ENCODE measurements at places on chromosomes 6 and 20.

DNA sequence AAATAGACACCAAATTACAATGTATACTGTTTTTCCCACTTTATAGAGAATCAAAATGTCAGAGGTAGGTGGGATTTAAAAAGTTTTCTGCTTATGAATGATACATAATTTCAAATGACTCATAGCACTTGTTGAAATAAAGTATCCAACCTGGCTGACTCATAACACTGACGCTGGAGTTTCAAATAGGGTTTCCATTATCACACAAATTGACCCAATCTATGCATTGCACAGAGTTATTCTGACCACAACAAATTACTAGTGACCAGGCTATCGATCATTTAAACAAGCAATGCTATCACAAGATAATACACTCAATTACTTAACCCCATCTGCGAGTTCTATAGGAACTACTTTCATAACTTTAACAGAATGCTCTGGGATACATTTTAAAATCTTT is 31.9 kb upstream of the PRELID3B start:
- DNase-seq, result no peak

- DNase-seq, result no peak
Measured at GRCh38 chr6:21808551-21809242, 215.1 kb downstream of the SOX4 start.

GRCh38 chr6:78666764-78667163 is 200.6 kb upstream of the IRAK1BP1 start:
- no peak for DNase-seq

DNA sequence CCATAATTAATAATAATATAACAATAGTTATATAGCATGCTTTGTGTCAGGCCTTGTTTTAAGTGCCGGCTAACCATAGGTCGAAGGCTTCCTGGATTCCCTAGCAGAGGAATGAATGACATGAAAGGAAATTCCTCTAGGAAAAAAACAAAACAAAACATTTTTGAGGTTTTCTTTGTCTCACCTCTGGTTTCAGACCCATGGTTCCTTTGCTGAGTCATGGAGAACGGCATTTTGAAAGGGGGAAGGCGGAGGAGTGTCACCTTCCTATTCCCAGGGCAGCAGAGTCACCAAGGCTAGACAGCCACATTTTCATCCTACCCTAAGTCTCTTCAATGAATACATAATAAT is 25.3 kb upstream of the CCND3 start:
- no peak for DNase-seq

GRCh38 chr6:75368864-75369402 is 84.3 kb upstream of the TMEM30A start:
- DNase-seq, result no peak

- no peak for DNase-seq
Measured at GRCh38 chr6:147389463-147389862, 119.0 kb upstream of the SAMD5 start.

GRCh38 chr6:131400054-131400778 is 172.8 kb upstream of the ARG1 start:
- no peak for DNase-seq

DNA sequence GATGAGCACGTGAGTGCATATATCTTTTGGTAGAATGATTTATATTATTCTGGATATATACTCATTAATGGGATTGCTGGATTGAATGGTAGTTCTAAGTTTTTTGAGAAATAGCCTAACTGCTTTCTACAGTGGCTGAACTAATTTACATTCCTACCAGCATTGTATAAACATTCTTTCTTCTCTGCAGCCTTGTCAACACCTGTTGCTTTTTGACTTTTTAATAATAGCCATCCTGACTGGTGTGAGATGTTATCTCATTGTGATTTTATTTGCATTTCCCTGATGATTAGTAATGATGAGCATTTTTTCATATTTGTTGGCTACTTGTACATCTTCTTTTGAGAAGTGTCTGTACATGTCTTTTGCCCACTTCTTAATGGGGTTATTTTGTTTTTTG is 116.3 kb downstream of the ADTRP start:
- no peak for DNase-seq

DNA sequence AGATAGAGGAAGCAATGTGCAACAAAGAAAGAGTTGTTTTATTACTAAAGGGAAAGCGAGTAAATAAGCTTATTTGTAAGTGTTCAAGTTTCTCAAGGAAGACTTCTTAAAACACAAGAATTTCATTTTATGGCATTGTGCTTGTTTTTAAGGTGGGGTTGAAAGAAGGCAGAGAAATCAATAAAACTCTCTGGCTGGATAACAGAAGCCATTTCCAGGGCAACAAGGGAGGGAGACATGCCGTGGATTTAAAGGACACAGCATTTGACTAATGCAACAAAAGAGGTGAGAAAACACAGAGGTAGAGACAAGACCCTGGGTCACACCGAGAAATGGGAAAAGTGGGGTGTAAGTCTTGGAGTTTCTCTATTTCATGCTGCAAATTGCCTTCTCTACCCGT is 28.8 kb upstream of the GMPR start:
- no peak for DNase-seq

- DNase-seq, result no peak
Measured at GRCh38 chr6:166946125-166946524, 10.2 kb downstream of the RNASET2 start.

DNA sequence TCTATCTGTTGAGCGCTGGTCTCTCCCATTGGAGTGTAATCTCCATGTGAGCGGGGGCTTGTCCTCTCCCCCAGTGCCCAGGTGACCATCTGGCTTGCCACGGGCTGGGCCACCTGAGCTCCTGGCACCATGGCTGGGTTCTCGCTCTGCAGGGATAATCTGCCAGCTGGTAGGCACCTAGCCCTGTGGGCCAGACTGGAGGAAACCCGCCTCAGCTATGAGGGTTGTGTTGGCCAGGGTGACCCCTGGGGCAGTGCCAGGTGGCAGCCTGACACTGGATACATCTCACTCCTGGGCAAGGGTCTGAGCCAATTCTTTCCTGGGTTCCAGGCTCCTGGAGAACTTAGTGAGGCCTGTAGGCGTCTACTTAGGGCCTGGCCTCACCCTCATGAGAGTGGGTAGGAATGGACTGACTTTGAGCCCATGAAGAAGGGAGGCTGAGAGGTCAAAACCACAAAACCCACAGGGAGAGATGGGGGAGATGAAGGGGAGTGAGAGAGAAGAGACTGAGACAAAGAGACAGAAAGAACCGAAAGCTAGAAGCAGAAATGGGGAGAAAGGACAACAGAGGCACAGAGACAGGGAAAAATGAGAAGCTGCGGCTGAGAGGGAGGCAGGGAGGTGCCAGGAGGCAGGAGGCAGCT is 5.8 kb upstream of the SLC52A3 start:
- no peak for DNase-seq

DNA sequence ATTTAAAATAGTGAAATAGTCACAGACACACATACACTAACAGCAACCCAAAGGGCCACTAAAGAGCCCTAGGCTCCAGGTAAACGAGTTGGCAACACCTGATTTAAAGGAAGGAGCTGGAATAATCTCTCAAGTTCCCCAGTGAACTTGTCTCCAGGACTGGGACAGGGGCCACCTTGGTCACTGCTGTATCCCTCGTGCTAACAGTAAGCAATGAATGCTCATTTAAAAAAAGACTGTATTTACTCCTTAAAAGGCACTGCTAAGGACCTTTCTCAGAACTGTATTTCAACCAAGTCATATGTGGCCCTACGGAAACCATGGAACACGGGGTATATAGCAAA is 1.3 kb downstream of the DIDO1 start:
- no peak for DNase-seq

DNA sequence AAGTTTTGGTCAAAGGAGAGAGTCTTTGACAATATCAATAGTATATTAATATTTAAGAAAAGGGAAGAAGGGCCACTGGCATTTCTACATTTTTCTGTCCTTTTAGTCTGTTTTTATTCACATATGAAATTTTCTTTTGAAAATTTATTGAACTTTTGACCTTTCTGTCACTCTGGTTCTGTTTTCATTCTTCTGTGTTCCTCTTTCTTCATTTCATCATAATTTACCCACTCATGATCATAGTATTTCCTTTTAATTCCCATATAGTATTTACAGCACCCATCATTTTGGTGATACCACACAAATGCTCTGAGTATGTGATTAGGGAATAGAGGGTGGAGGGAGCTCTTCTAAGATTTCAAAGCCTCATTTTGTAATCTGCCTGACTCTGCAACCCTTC is 142.8 kb downstream of the GJA1 start:
- no peak for DNase-seq

GRCh38 chr20:22387452-22387851 is 196.9 kb downstream of the FOXA2 start:
- no peak for DNase-seq

DNA sequence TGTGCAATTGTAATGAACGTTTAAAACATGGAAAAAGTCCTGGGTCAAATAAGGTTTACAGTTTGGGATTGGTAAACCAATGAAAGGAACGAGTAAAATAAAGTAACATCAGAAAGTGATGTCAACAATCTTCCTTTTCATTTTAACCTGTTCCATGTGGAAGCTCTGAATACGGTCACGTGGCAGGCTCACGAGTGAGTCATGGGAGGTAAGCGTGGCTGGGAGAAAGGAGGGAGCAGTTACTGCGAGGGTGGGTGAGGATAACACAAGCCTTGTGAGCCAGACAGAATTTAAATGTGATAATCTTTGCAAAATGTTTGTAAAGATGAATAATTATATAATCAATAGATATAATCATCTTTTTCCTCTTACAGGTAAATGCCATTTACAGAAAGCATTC is 171.3 kb upstream of the HDAC2 start:
- DNase-seq, result no peak

DNA sequence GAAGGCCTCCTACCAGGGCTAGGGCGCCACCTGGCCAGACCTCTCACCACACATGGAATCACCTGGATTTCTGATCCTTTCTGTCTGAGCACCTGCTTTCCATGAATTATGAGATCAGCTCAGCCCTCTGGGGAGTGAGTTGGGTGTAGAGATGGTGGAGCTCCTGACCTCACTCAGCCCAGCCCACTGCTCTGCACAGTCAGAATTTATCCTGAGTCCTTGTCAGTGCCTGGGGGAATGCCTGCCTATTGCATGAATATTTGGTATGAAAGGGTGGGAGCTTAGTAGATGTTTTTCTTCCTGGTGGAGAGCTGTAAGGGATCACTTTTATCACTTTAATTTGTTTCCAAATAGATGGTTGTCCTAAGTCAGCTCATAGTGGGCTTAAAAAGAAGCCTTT is 47.5 kb downstream of the DTD1 start:
- no peak for DNase-seq

DNA sequence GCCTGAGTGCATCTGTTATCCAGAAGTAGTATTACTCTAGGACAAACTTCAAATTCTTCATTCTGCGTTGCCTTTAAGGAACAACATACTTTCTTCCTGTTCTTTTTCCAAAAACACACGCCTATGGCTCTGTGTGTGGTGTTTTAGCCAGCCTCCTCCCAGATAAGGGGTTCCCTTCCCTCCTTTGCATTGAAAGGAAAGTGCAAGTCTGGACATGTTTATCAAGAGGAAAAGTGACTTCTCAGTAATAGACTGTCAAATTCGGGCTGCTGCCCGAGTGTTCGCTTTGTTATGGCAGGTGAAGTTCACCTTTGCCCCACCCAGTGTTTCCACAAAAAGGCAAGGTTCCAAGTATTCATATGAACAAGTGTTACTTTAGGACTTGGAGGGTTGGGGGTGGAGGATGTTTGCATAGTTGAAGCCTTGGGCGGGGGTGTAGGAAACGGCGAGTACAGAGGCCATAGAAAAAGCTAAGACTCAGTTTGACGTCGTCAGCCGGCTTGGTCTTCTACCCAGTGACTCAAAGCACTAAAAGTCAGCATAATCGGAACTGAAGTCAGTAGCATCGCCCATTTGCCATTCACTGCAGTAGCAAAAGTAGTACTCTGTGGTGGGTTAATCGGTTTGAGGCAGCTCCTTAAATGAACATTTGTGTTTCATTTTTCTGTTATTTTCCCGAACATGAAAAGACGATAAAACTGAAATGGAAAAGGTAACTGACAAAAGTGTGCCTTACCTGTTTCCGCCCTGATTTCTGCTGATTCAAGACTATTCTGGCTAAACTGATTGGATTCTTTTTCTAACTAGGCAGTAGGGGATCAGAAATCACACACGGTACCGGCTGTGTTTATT is 12.5 kb downstream of the PRDM1 start:
- peak; percentile 41 for DNase-seq

GRCh38 chr6:25692472-25692871 is 40.5 kb downstream of the SCGN start:
- DNase-seq, result no peak

Data from activated T-cell treated with anti-CD3 and anti-CD28 coated beads for 1 hour (primary cell).